HT1080 (cell line): ENCODE measurements at places on chromosomes 1 and 21. TPM values are rescaled to one million over a fixed set of nuclear protein-coding genes. Genes with fewer than 3 reads are reported as not detected.

OPTC gene
- not detected in 2 replicates for total RNA-seq

TNFRSF9 gene
- 1.3 and 2.8 TPM in 2 replicates for total RNA-seq

PIGC gene
- 21.5 and 21.9 TPM in 2 replicates for total RNA-seq

C21orf58 gene
- 11.5 and 16.4 TPM in 2 replicates for total RNA-seq

DNA sequence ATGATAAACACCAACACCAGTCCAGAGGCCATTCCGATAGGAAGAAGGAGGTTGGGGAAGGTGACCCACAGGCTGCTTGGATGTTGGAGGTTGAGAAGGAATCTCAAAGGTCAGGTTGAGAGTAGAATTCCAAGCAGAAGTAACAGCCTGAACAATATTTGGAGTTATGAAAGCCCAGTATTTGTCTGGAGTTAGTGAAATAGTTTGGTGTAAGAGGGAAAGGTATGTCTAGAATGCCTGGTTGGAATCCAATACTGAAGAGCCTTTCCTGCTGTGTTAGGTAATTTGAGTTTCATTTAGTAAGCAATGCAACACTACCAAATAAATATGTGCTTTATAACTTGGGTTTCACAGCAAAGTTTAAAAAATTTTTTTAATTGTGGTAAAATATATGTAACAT lies 70.5 kb upstream of the MCOLN3 start:
- no peak for DNase-seq

DNA sequence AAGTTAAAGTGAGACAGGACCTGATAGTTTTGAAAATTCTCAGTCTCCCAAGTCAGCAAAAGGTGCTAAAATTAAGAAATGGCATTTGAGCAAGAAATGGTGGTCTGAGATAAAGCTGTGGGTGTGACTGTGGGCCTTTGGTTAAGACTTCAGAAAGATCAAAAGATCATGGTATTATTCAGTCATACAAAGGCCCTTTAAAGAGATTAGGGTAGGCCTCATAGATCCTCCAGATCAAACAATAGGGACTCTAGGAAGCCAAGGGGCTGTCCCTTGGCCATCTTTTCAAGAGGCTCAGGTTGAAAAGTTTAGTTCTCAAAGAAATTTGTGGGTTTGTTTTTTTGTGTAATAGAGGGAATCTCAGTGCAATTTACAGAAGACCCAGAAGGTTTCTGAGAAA lies 8.4 kb downstream of the HMGB4 start:
- DNase-seq, result no peak

DNA sequence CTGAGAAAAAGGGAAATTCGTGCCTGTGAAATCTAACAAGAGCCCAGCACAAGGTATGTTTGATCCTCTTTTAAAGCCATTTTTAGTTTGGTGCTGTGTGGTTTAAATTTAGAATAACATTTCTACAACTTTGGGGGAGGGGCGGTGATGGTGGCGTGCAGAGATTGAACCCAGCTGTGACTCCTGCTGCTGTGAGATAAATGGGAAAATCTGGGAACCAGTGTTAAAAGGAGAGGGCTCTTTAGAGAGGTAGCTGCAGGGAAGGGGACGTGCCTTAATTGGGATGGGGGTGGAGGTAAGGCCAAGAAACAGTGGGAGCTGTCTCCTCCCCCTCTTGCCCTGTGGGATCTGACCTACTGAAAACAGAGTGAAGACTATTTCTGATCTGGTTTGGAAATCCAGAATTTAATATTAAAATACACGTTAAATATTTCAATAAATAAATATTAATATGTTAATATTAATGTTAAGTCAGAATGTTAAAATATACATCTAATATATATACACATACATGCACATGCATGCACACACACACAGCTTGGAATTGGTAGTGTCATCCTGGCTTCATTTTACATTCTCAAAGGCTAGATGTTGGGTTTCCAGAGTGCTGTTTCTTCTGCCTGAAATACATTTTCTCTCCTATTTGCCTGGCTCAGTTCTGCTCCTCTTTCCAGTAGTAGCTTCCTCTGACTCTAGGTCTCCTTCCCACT lies 30.1 kb upstream of the DNAJC6 start:
- DNase-seq, result no peak

DNA sequence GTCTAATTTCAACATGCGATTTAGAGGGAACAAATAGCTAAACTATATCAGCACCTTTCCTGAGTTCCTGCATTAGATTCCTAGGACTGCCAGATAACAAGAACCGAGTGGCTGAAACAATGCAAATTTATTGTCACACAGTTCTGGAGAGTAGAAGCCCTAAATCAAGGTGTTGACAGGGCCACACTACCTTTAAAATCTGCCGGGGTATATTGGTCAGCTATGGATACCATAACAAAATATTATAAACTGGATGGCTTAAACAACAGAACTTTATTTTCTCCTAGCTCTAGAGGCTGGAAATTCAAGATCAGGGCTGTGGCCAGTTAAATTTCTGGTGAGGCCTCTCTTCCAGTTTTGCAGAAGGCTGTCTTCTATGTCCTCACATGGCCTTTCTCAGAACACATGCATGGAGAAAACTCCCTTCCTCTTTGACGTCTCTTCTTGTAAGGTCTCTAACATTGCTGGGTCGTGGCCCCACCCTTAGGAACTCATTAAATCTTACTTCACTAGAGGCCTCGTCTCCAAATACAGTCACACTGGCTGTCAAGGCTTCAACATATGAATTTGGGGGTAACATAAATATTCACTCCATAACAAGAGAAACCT lies 144.3 kb downstream of the FCRL5 start:
- no peak for DNase-seq

- no peak for DNase-seq
These were observed 37.6 kb downstream of the PARP1 start for GRCh38 chr1:226370144-226370923.
